NCI-H1417 (cell line): ENCODE measurements at places on chromosomes 2 and 18.

- no peak for DNase-seq
Observed at GRCh38 chr2:5938566-5938896, 246.3 kb downstream of the SOX11 start.

GRCh38 chr2:159267921-159268320, 18.6 kb downstream of the WDSUB1 start:
- no peak for DNase-seq

DNA sequence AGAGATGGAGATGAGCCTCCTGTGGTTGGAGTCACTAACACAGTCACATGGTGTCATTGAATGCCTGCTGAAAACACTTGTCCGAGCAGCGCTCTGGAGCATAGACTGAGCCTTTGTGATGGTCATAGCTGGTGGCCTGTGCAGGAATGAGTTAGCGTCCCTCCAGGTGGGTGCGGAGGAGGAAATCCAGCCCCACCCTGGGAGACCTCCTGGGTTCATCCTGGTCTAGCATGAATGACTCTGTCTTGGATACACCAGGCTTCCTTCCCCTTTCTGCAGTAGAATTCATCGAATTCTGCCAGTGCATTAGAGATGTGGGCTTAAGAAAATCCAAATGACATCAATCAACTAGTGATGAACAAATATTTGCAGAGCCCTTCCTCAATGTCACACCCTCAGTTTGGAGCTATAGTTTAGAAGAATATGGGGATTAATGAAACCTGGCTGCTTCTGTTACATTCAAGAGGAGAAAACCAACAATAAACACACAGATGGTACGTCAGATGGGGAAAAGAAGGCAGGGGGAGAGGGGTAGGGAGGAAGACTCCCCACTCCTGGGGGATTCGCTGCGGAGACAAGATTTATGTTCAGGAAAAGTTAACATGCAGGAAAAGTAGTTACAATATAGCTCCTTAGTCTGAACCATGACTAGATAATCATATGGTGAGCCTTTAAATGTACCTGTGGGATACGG, 136.7 kb downstream of the DDX1 start:
- no peak for DNase-seq

- no peak for DNase-seq
Observed at GRCh38 chr2:37337620-37338280, 6.7 kb upstream of the QPCT start.

GRCh38 chr2:113996671-113997594, 107.0 kb downstream of the ACTR3 start:
- DNase-seq, result no peak

DNA sequence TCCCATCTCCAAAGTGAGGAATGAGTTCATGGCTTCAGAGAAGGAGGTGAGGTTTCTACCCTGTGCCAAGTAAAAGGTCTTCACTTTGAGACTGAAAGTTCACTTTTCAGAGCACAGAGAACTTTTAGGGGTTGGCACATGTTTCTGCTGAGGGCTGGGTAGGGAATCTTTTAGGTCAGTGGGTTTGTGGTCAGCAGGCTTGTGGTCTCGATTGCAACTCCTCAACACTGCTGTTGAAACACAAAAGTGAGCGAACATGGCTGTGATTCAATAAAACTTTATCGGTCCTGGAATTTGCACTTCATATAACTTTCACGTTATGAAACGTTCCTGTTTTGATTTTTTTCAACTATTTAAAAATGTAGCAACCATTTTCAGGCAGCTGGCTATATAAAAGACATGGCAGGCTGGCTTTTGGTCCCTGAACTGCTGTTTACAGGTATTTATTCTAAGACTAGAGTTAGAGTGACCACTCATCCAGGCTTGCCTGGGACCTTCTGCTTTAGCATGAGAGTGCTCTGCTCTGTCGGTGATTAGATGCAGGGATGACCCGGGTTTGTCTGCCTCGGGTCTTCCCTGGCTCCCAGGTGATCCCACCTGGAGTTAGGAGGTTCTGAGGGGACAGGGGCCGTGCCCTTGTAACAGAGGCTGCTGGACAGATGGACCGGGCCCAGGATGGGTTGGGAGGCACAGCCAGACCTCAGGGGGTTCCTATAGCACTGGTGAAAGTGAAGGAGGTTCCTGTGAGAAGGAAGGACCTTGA, 62.7 kb upstream of the TAF1B start:
- no peak for DNase-seq

GRCh38 chr18:62343316-62343715, 18.2 kb downstream of the TNFRSF11A start:
- peak; percentile 23 for DNase-seq

- peak; percentile 66 for DNase-seq
Observed at GRCh38 chr2:85887566-85888019, 1.2 kb downstream of the ST3GAL5 start.

- DNase-seq, result no peak
Observed at GRCh38 chr2:18402831-18403230, 157.6 kb downstream of the RDH14 start.

GRCh38 chr18:79983253-79983652, 5.1 kb downstream of the TXNL4A start:
- no peak for DNase-seq

GRCh38 chr2:37543999-37544557, 127.4 kb downstream of the CDC42EP3 start:
- no peak for DNase-seq

- no peak for DNase-seq
Observed at GRCh38 chr2:70113359-70114070, 26.2 kb downstream of the PCBP1 start.

DNA sequence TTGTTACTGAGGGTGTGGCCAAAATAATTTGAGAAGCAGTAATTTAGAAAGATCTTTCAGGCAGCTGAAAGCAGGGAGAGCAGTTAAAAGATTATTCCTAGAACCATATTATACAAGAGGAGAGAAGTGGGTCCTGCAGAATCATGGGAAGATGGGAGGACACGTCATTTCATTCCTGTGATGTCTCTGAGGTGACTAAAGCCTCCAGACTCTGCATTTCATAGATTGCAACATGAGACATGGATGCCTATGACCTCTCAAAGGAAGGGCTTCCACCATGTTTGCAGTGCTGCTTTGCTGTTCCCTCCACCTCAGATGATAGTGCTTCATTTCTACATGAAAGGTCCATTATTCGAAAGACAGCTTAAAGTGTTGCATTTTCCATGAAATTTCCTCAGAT, 788.4 kb downstream of the TSN start:
- no peak for DNase-seq

DNA sequence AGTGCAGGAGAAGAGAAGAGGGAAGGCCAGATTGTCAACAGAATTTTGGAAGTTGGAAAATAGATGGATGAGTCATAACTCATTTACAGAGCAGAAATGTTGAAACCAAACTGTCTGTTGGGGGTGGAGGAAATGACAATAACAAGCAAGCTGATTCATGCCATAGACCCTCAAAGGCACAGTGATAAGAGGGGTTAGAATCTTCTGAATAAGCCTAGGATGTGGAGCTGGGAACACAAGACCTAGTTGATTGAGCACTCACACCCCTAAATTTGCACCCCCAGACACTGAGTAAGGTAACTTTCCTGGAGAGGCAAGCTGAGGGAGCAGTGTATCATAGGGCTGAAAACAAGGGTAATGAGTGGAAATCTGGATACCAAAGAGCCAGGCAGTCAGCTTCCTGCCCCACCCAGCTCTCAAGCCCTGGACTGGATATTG, 141.4 kb downstream of the SCG2 start:
- DNase-seq, result peak; percentile 77

GRCh38 chr2:190837420-190837819, 43.2 kb upstream of the GLS start:
- DNase-seq, result no peak

DNA sequence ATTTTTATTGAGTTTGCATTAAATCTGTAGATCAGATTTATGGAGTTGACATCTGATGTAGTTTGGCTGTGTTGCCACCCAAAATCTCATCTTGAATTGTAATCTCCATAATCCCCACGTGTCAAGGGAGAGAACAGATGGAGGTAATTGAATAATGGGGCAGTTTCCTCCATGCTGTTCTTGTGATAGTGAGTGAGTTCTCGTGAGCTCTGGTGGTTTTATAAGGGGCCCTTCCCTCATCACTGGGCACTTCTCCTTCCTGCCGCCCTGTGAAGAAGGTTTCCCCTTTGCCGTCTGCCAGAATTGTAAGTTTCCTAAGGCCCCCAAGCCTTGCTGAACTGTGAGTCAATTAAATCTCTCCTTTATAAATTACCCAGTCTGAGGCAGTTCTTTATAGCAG, 32.2 kb downstream of the ZC3H15 start:
- DNase-seq, result no peak

- no peak for DNase-seq
Observed at GRCh38 chr2:64234150-64234549, 89.9 kb upstream of the PELI1 start.

DNA sequence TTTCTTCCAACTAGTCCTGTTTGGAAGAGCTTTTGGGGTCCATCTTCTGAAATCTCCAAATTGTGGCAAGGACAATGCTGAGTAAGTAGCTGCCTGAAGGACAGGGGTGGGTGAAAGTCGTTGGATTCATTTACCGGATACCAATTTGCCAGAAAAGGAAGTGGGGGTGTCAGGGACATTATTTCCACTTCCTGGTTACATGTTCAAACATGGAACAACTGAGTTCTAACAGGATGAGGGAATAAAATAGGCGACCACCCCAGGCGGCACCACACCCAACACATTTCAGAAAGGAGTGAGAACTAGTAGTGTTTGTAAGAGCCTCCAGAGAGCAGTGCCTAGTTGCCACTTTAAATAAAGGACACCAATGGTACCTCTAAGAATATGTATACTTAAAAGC, 158.6 kb upstream of the SERTAD2 start:
- no peak for DNase-seq

DNA sequence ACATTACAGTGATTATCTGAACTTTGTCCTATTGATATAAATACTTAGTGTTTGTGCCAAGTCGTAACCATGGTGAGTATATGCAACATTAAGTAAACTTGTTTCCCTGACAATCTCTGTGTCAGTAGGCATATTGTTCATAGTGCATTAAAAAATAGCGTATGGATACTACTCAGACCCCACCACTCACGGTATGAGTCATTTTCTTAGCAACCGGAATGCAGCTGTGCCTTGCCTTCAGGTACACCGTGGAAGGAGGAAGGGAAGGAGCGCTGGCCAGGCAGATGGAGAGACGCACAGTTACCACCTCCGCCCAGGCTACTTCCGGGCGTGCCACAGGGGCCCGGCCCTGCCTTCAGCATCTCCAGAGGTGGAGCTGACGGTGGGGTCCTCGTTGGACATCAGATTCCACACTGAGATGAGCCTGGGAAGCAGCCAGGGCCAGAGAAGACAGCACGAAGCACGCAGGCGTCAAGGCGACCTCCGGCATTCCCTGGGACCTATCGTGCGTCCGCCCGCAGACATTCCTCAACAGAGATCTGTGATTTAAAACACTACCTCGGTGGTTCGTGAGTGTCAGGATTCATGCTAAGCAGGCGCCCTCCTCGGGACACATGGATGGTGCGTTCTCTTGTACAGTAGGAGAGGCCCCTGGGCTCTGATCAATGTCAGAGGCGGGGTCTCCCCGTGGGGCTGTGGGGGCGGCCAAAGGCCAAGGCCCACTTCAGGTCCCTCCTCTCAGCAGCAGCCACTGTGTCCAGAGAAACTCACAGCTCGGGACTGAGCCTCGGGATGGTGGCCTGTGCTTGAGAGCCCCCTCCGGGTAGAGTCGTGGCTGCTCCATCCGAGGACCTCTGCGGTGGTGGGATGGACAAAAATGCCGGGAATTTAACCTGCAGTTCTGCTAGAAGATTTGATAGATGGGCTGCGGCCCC, 82.2 kb upstream of the HDAC4 start:
- no peak for DNase-seq

- no peak for DNase-seq
Observed at GRCh38 chr18:26757263-26758019, 108.1 kb downstream of the AQP4 start.

- DNase-seq, result no peak
Observed at GRCh38 chr18:10057401-10057893, 143.6 kb downstream of the VAPA start.

- DNase-seq, result no peak
Observed at GRCh38 chr2:18630941-18631340, 41.6 kb upstream of the NT5C1B start.

GRCh38 chr2:154706660-154707059, 8.2 kb downstream of the KCNJ3 start:
- DNase-seq, result no peak

- DNase-seq, result no peak
Observed at GRCh38 chr2:196241175-196241574, 69.8 kb upstream of the STK17B start.

DNA sequence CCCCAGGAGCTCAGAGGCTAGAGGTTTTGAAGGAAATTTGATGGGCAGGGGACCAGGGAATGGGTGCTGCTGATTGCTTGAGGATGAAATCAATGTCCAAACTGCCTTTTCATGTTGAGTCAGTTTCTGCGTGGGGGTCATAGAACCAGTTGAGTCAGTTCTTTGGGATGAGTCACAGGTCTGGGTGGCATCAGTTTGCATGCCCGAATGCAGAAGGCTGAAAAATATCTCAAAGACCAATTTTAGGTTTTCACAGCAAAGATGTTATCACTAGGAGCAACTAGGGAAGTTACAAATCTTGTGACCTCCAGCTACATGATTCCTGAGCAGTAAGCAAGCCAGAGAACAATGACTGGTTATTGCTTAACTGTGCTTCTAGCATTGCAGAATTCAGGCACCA, 1135.1 kb upstream of the CRIM1 start:
- DNase-seq, result no peak
